ENCODE measurements at places on chromosomes 2 and 18.

DNA sequence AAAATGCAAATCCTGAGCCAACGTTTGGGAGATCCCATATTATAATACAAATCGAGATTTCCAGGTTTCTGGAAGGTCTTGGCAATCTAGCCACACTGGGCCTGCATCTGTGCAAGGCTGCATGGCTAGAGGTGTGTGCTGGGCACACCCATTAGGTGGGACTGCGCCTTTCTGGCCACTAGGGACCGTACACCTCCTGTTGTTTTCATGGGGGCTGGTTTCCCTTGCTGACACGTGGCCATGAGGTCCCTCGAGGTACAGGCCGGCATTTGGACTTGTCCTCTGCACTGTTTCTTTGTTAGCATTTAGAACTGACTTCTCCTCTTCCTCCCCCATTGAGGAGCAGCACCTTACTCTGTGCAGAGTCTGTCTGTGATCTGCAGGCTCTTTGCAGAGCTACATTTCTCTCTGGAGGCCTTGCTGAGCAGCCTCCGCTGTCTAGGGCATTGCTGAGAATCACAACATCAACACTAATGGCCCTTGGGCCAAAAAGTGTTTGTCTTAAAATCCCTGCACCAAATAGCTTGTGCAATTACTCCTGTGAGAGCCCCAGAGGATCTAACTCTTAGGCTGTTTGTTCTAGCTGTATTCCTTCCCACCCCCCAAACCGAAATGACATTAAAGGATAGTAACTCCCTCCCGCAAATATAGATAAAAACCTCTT, 131.2 kb downstream of the NEDD4L start:
- no peak for DNase-seq

DNA sequence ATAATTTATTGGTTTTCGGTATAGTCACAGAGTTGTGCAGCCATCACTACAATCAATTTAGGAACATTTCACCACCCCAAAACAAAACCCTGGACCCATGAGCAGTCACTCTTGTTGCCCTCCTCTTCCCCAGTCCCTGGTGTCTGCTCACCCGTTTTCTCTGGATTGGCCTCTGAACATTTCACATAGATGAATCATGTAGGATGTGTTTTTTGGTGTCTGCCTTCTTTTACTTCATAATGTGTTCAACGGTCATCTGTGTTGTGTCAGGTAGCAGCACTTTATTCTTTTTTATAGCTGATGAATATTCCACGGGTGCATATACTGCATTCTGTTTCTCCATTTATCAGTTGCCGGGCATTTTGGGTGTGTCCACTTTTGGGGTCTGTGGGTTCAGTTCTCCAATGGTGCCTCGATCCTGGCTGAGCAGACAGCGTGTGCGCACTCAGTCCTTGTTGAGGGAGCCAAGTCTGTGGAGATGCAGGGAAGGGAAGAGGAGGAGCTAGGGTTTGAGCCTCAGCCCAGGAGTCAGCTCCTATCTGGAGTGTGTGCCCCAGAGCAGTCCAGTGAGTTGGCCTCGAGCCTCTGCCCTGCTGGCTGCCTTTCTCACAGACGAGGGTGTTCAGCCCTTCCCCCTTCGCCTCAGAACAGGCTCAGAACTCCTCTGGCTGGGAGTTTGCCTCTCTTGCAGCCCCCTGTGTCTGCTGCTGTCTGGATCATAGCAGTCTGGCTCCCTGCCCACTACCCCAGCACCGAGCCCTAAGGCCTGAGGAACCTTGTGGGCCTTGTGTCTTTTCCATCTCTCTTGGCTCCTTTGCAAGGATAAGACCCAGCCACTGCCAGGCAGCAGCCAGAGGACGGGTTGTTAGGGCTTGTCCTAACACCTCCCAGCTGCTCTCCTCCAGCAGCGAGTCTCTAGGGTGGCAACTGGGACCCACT, 18.0 kb downstream of the C2orf74 start:
- DNase-seq: no peak

- DNase-seq: no peak
Observed at GRCh38 chr18:74420926-74421325, 36.2 kb downstream of the DIPK1C start.

DNA sequence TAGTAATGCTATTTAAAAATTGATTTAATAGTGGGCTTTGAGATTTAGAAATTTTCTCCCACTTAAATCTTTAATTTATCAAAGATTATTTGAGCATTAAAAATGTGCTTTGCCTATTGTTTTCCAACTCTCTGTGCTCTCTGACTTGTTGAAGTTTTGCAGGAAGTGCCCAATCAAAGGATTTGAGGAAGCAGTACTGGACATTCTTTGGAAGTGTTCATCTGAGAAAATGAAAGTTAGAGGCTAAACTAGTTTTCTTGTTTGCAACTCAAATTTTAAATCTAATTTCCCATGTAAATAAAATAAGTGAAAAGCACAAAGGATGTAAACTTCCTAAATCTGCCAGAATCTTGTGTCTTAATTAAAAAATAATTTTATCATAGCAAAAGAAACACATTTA, 89.1 kb downstream of the CAMKMT start:
- DNase-seq: no peak

GRCh38 chr2:138763971-138764370, 16.2 kb downstream of the NXPH2 start:
- no peak for DNase-seq

DNA sequence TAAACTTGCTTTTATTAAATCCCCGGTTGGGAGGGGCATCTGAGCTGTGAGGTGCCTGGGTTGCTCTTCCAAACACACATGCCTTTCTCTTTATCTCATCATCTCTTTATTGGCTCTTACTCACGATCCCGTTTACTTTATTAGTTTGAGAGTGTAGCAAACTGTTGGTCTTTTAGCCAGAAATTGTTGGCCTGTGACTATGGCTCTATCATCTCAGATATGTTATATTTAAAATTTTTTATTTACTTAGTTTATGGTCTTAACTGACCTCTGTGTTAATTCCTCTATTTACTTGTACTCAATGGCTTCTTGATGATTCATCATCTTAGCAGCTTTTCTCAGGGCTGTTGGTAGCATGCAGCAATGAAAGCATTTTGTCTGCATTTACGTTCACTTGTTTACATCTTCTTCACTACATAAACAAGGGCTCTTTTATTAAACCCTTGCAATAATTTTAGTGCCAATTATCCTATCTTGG, 408.4 kb downstream of the HRH4 start:
- no peak for DNase-seq

DNA sequence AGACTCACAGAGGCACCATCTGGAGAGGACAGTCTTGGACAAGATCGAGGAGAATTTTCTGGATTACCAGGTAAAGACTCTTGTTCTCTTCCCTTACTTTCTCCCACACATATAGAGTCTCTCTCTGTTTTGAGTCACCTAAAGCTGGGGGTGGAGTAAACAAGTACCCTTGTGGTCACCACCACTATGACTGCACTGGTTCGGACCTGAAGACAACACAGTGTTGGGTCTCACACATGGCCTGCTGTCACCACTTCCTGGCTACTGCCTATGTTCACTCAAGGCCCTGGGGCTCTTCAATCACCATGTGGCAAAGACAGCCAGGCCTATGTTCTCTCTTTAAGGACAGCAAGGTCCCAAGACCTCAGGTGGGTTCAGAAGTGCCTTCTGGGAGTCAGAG, 253.3 kb upstream of the VRK2 start:
- DNase-seq: no peak

- DNase-seq: no peak
Observed at GRCh38 chr2:2849464-2850217, 518.6 kb upstream of the MYT1L start.

DNA sequence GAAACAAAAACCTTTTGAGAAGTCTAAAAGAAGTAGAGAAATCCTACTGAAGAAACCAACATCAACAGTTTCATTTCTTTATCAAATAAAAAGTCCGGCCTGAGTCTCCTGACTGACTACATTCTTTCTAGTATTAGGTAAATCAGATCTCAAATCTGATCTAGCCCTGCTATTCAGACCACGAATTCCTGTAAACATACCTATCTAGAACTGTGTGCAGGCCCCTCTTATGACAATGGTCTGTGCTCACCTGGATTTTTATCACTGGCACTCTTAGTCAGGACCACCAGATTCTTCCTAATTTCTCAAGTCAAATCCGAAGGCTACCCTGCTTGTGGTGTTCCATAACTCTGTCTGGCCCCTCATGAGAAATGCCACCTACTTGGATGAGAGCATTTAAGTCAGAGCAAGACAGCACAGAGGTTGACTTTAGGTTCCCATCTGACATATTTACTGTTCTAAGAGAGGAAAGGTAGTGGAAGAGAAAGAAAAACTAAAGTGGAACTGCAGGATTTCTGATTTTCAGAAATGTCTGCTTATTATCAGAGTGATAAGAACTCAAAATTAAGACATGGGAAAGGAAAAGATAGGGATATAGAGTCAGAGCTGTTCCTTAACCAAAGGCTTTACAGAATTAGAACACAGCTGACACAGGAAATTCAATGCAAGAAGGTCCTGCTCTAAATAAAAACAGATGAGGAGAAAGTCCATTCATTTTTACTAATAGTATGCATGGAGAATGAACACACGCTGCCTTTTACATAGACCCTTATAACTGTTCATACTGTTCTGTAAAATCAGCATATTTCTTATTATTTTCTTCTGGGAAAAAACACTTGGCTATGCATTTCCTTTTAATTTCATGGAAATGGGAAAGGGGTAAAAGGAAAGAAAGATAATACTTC, 56.5 kb downstream of the SLC8A1 start:
- no peak for DNase-seq

- DNase-seq: no peak
Observed at GRCh38 chr18:80074697-80075096, 34.4 kb upstream of the ADNP2 start.

DNA sequence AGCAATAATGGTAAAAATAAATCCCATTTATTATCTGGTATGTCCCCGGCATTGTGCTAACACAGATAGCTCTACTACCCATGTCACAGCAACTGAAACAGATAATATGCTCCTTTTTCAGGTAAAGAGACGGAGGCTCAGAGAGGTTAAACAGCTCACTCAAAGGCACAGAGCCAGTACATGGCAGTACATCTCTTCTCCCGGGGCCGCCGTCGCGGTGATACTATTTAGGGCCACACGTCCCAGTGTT, 693 bp upstream of the PDK1 start:
- no peak for DNase-seq

DNA sequence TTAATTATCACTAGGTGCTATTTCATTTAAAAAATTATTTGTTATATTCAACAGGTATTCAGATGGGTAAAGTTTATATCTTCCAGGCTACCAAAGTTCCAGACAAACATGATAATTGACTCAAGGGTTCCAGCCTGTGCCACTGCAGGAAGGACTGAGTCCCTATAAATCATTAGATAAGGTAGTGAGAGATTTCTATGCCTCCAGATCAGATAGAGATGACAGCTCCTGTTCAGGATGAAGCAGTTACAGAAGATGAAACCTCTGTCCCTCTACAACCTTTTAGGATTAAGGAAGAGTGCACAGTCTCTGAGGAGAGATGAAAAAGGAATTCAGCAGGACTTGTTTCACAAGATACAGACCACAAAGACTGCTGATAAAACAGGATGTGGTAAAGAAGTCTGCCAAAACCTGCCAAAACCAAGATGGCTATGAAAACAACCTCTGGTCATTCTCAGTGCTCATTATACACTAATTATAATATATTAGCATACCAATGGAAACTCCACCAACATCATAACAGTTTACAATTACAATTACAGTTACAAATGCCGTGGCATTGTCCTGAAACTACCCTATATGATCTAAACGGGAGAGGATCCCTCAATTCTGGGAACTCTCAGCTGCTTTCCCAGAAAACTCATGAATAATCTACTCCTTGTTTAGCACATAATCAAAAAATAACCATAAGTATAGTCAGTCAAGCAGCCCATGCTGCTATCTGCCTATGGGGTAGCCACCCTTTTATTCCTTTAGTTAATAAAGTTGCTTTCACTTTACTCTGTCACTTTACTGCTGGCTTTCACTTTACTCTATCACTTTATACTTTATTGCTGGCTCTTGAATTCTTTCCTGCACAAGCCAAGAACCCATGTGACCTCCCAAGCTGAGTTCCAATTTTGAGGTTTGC, 288.5 kb downstream of the PDE11A start:
- no peak for DNase-seq

DNA sequence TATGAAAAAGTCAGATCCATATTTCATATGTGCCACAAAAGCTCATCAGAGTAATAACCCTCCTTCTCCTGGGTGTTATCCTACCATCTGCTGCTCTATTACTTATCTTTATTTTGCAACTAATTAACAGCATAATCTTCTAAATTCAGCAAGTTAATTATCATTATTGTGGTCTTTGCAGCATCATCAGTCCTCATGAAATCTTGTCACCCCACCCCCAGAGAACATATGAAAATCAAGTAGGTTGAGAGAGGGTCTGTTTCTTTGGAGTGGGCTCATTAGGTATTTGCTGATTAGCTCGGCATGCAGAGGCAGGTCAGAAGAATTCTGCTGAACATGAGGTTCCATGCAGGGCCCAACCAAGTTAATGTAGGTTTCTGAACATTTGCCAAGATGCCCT, 64.8 kb downstream of the ATF2 start:
- no peak for DNase-seq

DNA sequence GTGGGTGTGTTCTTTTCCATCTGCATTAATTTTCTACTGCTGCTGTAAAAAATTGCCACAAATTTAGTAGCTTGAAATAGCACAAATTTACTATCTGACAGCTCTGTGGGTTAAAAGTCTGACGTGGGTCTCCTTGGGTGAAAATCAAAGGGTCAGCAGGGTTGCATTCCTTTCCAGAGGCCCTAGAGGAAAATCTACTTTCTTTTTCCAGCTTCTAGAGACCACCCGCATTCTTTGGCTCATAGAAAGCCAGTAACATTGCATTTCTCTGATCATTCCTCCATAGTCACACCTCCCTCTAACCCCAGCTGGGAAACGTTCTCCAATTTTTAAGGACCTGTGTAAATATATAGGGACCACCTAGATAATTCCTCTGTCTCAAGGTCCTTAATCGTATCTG, 128.8 kb downstream of the ATL2 start:
- no peak for DNase-seq

GRCh38 chr2:215784371-215784783, 229.0 kb downstream of the MREG start:
- DNase-seq: no peak

DNA sequence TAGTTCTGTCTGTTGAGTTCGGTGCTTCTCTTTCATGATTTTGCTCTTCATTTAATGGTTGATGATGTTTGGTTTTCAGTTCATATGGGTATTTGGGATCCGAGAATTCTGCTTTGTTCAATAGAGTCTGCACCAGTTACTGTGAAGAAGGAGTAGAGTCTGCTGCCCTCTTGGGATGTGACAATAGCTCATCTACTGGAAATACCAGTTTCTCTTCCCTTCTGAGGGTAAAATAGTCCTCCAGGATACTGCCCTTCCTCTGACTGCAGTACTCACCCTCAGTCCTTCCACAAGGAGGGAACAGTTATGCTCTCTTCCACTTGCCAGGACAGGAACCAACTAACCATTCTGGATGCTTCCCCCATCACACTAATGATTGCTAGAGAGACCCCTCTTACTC, 12.5 kb upstream of the TNFAIP6 start:
- no peak for DNase-seq

- no peak for DNase-seq
Observed at GRCh38 chr2:224308272-224308911, 93.5 kb downstream of the FAM124B start.

DNA sequence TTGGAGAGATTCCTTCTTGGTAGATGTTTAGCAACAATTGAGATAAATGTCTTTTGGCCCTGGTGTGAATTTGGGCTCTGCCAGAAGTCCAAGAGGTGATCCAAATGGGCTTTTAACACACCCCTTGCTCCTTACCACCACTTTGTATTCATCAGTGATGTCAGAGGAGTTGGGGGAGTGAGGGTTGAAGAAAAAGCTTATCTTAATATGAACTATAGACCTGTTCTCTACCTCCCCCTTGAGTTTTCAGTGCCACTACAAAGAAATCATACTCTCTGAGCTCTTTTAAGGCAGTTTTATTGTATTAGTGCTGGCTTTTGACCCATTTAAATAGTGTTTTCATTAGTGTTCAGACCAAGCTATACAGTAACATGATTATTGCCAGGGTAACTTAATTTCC, 229.1 kb downstream of the PHLPP1 start:
- DNase-seq: no peak
